ENCODE measurements at places on chromosomes 4 and X.

DNA sequence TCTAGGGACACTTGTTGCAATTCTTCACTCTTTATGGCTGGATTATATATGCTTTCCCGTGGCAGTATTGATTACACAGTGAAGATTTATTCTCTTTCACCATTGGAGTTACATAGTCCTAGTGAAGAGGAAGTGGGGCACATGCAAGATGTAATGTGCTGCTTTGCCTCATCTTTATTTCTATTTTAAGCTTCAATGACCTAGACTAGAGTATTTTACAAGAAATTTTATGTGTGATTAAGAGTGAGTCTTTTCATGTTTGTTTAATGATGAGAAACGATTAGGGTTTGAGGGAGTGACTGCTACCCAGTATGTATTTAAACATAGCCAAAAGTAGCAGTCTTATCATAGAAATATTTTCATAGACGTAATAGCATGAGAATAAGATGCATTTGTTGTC lies 30.8 kb downstream of the DIAPH2 start:
- DNase-seq = no peak

- DNase-seq = no peak
Observed at GRCh38 chr4:189088780-189089179, 851.9 kb upstream of the FRG1 start.

- no peak for DNase-seq
Observed at GRCh38 chrX:2784026-2784425, 32.2 kb downstream of the XG start.

DNA sequence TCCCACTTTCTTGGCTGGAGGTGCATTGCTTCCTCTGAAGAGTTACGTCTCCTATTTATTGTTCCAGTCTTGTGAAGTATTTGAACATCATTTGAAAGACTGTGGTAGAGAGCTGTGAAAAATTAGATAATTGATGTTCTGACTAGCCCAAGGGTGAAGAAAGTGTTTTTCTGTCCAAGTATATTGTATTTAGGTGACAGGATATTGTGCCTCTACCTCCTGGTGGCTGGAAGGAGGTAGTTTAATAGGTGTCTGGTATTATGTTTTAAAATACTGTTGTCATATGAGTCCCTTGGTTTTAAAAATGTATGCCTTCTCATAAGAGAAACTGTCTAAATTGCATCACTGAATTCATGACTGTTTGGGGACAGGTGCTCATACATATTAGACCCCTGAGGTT lies 226.0 kb downstream of the SPRY1 start:
- DNase-seq = no peak

DNA sequence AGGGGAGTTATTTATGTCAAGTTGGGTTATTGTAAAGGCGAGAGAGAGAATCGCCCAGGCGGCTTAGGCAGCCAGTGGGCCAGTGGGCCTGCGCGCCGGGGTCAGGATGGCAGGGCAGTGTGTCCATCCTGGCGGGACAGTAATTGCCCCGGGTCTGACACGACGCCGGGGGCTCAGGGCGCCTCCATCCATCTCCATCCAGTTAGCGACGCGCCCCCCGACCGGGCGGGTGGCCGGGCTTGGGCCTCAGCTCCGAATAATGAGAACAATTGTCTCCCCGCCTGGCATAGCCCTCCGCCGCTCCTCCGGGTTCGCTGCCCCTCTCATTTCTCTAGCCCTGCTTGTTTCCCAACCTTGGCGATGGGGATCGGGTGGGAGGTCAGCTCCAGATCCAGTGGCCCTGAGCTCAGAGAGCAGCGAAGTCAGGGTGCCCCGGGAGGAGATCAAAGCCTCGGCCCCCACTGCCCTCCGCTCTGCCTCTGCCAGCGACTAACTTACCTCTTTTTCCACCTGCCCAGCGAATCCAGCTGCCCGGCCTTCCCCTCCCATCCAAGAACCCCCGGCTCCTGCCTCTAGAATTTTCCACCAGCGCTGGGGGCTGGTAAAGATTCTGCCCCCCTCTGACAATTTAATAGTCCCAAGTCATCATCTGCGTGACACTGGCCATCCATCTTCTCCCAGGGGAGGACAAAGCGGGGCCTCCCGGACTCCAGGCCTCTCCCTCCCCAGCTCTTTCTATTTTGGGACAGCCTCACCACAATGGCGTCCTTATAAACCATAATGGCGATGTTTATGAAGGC lies 56.9 kb upstream of the TMEM33 start:
- no peak for DNase-seq

DNA sequence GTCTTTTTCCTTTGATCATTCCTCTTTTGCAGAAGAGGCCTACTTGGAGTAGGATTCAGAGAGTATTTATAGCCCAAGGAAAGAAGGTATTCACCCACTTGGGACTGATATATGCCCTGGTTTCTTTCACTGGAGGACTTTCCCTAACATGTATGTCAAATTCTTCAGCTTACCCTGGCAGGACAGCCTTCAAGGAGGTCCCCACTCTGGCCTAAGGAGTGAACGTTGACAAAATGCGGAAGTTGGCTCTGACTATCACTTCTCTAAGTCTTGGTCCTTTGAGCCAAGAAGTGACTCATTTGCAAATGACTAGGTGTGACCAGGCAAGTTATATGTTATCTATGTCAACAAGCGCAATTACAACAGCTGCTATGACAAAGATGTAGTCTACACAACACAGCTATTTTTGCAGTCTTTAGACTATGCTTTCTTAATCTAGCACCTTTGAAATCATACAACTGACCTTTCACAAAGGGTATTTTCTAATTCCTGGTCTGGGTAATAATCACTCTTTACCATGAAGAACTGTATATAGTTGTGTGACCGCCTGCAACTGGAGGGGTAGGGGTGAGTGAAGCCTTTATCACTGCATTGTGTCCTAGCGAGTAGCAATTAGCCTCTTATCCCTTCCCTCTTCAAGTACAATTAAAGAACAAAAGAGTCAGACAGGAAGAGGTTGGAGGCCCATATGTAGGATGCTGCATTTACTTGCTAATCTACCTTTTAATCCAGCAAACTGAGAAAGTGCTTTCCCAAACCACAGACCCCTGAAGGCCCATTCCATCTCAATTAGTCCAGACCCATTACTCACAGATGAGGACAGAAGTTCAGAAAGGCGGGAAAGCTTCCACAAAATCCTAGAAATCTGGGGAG lies 50.1 kb downstream of the RASGEF1B start:
- DNase-seq = peak; percentile 84

GRCh38 chr4:101153653-101154052 lies 193.7 kb downstream of the PPP3CA start:
- DNase-seq = no peak

- DNase-seq = no peak
Observed at GRCh38 chrX:12282991-12283390, 144.7 kb downstream of the FRMPD4 start.

DNA sequence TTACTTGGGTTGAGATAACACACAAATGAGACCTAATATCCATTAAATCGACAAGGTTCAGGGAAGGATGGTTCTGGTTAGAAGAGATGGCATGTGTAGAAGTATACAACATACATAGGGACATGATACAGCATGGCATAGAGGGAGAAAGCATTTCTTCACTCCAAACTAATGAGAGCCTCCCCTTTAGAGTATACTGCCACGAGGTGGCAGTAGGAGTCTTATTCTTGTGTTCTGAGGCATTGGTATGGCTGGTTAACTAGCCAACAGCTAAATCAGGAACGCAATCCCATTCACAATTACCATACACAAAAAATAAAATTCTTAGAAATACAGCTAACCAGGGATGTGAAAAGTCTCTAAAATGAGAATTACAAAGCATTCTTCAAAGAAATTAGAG lies 29.1 kb upstream of the TRO start:
- DNase-seq = peak; percentile 56

GRCh38 chr4:18398661-18399060 lies 377.1 kb upstream of the LCORL start:
- DNase-seq = no peak

DNA sequence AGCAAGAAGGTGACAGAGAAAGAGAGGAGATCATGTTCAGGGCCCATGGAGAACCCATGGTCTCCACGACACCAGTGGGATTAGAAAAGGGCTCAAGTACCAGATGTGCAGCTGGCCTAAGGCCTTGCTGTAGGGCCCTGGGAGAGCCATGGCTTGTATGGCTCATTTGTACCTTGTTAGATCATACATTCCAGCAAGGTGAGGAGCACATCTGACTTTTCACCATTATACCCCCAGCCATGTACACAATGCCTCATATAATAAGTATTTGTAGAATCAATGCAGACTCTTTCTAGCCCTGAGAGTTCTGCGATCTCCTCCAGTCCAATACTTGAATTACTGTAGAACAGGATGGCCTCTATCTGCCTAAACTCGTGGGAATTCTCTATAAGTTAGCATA lies 94.2 kb upstream of the MAP3K15 start:
- DNase-seq = no peak

- DNase-seq = no peak
Observed at GRCh38 chrX:18491587-18492340, 66.4 kb downstream of the CDKL5 start.

GRCh38 chr4:127781300-127782024 lies 660 bp upstream of the HSPA4L start:
- DNase-seq = no peak

GRCh38 chrX:150546711-150547153 lies 21.7 kb upstream of the MTM1 start:
- no peak for DNase-seq

DNA sequence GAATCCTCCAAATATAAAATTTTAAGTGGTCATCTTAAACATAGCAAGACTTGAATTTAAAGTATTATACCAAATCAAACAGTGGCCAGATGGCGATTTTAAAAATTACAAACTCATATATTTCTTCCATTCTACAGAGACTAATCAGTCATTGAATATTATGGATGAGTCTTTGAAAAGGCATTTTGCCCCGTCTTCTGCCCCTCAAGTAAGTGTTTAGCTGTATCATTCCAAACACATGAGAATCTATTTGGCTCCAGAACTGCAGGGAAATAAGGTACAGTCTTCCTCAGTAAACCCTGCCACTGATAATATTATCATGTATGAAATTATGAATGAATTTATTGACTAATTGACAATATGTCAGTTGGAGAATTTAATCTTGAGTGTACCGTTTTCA lies 191.0 kb downstream of the SLC7A11 start:
- no peak for DNase-seq

DNA sequence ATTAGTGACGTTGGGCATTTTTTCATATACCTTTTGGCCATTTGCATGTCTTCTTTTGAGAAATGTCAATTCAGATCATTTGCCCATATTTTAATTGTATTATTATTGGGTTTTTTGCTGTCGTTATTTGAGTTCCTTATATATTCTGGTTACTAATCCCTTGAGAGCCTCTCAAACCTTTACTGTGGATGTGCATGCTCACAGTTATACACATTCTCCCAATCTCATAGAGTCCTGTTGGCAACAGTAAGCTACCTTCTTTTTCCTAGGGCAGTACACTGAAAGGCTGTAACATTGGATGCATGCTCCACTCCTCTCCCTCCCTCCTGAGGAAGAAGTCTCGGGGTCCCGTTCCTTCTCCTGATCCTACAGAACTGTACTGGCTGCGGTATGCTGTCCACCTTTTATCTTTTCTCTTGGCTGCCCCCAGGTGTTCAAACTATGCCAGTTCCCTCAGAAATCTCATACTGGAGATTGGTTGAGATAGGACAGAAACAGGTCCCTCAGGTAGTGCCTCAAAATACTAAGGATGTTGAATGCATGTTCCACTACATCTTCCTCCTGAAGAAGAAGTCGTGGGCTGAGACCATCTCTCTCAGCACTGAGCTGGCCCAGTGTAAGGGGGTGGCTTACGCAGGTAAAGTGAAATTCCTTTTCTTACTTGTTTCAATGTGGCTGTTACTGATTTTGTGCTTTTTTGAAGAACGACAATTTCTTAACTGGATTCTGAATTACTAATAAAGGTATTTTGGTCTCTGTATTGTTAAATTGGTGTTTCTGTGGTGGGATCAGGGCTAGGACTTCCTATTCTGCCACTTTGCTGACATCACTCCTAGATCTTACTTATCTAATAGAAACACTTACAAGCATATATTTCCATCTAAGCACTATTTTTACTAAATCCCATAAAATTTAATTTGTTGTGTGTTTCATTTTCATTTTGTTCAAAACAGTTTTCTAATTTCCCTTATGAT lies 145.4 kb upstream of the HUWE1 start:
- DNase-seq = peak; percentile 53

DNA sequence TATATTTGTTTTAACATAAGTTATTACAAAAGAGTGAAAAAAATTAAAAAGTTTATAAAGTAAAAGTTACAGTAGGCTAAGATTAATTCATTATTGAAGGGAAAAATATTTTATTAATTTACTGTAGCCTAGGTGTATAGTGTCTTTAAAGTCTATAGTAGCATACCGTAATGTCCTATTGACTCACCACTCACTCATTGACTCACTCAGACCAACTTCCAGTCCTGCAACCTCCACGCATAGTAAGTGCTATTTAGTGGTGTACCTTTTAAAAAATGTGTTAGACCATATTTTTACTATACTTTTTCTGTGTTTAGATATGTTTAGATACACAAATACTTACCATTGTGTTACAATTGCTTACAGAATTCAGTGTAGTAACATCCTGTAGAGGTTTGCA lies 841.1 kb downstream of the CENPC start:
- DNase-seq = peak; percentile 4

DNA sequence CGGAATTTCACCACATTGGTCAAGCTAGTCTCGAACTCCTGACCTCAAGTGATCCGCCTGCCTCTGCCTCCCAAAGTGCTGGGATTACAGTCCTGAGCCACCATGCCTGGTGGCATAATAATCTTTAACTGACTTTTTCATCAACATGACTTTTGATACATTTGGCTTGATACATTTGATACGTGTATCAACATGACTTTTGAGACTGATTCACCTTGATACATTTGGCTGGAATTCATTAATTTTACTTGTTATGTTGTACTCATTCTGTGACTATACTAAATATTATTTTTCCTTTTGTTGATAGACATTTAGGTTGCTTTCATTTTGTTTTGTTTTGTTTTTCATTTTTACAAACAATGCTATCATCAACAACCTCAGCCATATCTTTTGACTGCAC lies 6.3 kb downstream of the TMEM154 start:
- no peak for DNase-seq

- DNase-seq = no peak
Observed at GRCh38 chrX:108415891-108416290, 22.3 kb downstream of the COL4A6 start.

DNA sequence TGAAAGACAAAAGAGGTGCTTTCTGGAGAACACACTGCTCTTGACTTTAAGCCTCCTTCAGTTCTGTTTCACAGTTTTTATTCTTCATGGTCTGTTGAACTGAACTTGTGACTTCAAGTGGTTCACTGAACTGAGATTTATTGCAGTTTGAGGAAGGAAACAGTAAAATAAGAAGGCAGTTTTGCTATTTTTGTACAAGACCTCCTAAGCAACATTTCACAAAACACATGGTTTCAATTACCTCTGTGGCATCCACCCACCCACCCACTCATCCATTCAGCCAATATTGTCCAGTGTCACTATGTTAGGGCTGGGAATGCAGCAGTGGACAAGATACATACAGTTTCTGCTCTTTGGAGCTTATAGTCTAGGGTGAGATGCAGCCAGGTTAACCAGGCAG lies 131.3 kb downstream of the IL1RAPL2 start:
- DNase-seq = no peak

GRCh38 chrX:135544338-135544948 lies 24.0 kb downstream of the INTS6L start:
- DNase-seq = no peak
